ENCODE measurements at places on chromosomes 3 and 15.

DNA sequence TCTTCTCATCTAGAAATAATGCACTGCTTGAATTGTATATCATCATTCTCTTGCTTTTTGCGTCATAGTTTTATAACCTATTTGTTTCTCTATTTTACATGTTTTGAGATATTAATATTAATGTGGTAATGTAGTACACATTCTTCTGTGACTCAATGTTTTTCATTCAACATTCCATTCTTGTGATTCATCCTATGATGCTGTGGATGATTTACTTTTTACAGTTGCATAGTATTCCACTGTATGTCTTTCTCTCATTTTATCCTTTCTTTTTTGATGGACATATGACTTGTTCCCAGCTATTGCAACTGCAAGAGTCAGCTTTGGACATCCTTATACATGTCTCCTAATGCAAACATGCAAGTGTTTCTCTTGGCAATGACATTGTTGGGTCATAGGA is 20.6 kb upstream of the VEPH1 start:
- no peak for DNase-seq

GRCh38 chr3:192843723-192844485 is 73.8 kb downstream of the MB21D2 start:
- no peak for DNase-seq

DNA sequence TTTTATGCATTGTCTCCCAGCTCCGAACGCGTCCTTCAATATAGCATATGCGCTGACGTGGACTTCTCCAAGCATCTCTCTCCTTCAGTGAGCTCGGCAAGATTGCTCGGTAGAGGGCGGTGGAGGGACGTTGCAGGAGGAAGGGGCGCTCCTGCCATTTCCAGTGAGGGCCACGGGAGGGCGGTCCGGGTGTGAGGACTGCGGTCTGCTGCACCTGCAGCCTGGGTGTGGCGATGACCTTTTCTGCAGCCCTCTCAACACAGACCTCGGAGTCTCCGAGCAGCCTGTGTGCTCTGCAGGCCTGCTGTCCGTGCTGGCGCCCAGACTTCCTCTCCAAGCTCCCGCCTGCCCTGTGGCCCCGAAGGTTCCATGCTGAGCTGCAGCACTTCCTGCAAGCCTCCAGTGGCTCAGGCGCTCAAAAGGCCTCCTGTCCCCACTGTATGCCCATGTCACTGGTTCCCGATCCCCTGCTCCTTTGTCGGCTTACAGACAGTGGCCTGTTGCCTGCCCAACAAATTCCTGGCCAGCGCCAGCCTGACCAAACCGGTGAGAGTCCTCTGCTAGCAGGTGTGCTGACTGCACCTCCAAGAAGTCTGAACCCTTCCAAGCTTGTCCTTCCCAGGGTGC is 8.9 kb upstream of the RTP3 start:
- DNase-seq = no peak

GRCh38 chr3:67947808-67948508 is 293.5 kb upstream of the SUCLG2 start:
- no peak for DNase-seq

All from NCI-H2081 treated with DMSO at 0.1 percent for 48 hours (cell line).